ENCODE measurements at places on chromosomes 4 and X. TPM values are rescaled to one million over a fixed set of nuclear protein-coding genes. Genes with fewer than 3 reads are reported as not detected.
A peak's percentile ranks its signal among the peaks of the same experiment; 100 is the strongest.

The NOX1 gene
- total RNA-seq = not detected

The UBE2D3 gene
- 400 TPM for total RNA-seq

DNA sequence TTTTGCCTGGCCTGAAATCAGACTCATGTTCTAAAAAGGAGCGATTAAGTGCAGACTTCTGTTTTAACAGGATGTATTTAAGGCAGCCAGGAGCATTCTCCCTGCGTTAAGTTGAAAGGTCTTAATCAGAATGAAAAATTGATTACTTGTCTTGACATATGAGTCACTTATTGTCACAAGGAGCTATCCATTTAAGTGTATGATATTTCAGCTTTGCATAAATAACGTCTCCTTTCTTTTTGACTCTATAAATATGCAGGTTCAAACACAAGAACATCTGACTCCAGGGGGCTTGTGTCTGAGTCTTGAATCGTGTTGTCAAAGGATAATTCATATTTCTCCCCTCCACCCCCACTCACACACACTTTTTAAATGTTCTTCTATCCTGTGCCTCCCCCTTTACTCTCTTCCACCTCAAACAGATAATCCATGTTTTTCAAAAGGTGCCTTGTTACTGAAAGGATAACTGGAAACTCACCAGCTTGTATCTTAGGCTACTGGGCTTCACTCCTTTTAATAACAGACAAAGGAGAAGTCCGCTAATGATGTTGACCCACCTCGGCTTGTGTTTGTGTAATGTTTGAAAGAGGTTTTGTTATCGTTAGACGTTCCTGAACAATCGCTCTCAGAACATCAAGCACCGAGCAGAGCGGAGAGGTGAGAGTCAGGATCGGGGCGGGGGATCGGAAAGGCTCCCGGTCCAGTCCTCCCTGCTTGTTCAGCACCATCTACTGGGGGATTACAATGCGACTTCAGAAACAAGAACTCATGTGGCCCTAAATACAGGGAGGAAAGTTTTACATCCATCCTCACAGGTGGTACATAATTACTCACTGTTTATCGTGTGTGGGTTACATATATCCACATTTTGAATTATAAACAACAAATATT lies 107.5 kb upstream of the RPL34 start:
- peak; percentile 80 for DNase-seq

GRCh38 chrX:2793752-2794151 lies 35.0 kb upstream of the GYG2 start:
- DNase-seq = no peak

DNA sequence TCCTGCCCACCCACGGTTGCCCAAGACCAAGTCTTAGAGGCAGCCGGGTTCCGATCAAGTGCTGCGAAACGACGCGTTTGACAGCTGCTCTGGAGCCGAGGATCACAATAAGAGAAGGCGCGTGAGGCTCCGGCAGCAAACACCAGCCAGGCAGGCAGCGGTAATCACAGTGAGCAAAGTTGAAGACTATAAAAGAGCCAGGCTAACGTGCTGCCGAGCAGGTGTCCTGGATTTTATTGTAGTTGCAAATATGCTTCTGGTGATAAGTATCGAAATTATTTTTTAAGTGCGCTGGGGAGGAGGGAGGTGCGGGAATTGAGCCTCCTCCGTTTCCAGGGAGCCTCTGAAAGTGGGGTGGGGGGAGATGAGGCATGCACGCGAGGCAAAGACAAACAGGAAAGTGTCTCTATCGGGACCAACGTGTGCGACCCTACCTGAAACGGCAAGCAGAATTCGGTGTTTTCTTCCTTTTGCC lies 590 bp downstream of the GABRA2 start:
- DNase-seq = no peak

- no peak for DNase-seq
Observed at GRCh38 chrX:38879631-38880220, 78.5 kb downstream of the MID1IP1 start.

- DNase-seq = no peak
Observed at GRCh38 chr4:9942139-9942538, 79.2 kb downstream of the SLC2A9 start.

GRCh38 chr4:106615961-106616360 lies 247.4 kb upstream of the GIMD1 start:
- no peak for DNase-seq

DNA sequence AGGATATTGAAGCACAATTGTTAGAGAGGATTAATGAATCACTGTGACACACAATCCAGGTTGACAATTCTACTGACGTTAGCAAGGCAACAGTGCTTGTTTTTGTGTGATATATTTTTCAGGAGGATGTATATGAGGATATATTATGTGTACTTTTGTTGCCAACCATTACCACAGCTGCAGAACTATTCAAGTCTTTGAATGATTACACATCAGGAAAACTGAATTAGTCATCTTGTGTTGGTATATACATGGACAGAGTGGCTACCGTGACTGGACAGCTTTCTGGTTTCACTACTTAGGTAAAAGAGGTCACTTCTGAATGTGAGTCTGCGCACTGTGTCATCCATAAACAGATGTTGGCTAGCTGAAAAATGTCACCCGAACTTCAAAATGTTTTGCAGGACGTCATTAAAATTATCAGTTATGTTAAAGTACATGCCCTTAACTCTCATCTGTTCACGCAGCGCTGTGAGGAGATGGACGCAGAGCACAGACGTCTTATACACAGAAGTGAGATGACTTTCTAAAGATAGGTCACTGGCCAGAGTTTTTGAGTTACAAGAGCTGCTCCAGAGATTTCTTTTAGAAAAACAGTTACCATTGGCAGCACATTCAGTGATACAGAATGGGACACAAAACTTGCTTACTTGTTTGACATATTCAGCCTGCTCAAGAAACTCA lies 69.0 kb downstream of the MRPL1 start:
- no peak for DNase-seq

The ARMCX4 gene
- total RNA-seq = 13.2 TPM

- DNase-seq = no peak
Observed at GRCh38 chrX:130084631-130085237, 25.6 kb downstream of the ELF4 start.

DNA sequence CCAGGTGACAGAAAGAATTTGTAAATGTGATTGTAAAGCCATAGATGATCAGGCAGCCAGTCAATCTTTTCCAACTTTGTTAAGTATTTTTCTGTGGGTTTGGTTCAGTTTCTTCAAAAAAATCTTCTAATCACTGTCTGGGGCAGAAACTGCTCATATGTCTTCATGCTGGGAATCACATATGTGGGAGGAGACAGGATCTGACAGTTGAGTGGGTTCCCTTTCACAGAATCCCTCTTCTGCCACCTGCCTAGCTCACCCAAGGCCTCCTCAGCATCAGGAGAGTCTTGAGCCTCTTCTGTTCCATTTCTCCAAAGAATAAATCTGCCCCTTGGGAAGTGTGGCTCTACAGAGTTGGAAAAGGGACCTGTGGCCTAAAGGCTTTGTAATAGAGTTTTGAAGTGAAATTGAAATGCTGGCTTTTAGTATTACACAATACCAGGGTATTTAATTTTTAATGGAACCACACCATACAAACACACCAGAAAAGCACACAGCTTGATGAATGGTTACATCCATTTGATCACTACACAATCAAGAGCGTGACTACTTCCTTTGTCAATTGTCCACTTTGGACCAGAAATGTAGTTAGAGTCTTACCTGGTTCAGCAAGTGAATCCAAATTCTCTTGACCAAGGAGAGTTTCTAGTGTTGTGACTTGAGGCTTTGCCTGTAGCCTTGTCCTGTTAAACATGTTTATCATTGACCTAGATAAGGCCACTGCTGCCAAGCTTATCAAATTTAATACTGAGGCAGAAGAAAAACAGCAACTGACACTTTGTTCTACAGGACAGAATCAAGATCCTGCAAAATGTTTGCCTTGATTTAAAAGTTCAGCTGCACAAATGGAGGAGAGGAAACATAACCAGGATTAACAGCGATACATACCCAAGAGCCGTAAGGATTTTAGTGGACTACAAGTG lies 20.4 kb downstream of the MSMO1 start:
- no peak for DNase-seq

The TMEM47 gene
- not detected for total RNA-seq

- DNase-seq = peak; percentile 45
Observed at GRCh38 chr4:54683616-54684346, 26.0 kb downstream of the KIT start.

The ACE2 gene
- total RNA-seq = not detected

- DNase-seq = no peak
Observed at GRCh38 chrX:48520976-48521352, 644 bp upstream of the EBP start.

The SPP1 gene
- total RNA-seq = 6.7 TPM

DNA sequence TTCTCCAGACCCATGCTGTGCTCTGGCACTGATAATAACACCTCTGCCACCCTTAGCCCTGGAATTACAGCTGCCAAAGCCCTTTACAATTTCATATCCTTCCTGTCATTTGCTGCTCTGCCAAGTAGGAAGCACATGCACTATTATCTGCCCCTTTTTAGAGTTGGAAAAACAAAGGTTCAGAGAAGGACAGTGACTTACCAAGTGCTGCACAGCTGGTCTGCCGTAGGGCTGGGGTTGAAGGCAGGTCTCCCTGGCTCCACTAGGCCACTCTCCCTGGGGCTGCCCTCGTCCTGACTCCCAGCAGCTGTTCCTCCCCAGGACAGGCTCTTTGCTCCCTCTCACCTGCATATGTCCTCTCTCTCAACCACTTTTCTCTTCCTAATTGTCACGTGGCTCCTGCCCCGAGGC lies 73.4 kb downstream of the ANAPC4 start:
- no peak for DNase-seq

The TLL1 gene
- not detected for total RNA-seq

The FAT4 gene
- not detected for total RNA-seq

DNA sequence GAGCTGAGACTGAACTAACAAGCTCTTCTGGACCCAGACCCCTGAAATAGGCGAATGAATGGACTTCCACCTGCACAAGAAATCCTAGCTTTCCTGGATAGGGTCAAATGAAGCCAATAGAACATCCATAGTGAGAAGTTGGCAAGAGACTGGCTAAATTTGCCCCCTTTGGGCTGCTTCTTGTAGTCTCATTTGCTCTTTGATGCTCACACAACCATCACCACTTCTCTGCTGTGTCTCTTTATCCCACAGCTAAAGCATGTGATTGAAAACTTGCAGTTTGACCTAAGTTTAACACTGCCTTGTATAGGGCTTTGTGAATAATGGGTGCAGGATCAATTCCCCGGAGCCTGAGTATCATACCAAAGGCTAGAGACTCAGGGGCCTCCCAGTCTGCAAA lies 38.2 kb downstream of the NLGN3 start:
- DNase-seq = no peak

The PPARGC1A gene
- not detected for total RNA-seq

The GAGE12C gene
- not detected for total RNA-seq

Data from naive thymus-derived CD8-positive, alpha-beta T cell (primary cell).